ENCODE measurements at places on chromosomes 3 and 15.

DNA sequence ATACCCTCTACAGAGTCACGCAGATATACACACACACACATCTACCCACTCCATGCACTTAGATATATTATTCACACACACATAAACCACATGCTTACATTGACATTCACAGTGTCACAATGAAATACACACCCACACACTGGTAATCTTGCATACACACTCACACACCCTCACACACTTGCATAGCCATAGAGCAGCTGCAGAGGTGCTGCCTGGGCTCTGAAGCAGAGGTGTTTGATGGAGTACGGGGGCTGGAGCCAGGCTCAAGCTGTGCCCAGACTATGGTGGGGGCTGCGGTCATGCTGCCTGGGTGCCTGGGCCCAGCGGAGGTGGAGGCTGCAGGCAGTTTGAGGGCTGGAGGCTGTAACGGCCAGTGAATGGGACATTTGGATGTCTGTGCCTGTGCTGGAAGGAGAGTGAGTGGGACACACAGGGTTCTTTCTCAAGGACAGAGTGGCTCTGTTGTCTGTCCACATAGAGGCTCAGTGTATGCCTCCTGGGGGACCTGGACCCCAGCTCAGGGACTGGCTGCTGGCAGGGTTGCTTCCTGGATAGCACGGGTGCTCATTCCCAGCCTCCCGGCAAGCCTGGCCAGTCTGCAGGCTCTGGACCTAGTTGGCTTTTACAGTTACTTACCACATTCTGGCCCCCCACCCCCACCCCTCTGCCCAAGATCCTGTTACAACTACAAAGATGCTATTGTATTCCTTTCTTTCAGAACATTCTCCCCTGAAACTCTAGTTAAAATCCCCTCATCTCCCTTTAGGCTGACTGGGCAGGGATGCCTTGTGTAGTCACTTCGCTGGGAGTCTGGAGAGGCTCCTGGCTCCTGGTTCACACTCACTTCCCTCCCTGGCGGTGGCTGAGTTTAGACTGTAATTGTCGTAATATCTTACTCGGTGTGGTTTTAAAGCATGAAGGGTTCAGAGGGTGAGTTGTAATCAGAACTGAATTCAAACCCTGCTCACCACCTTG lies 12.5 kb downstream of the GASK1A start:
- no peak for DNase-seq

- no peak for DNase-seq
Measured at GRCh38 chr3:127774647-127775046, 47.7 kb downstream of the MGLL start.

- DNase-seq, result no peak
Measured at GRCh38 chr3:124787476-124788195, 57.4 kb downstream of the UMPS start.

DNA sequence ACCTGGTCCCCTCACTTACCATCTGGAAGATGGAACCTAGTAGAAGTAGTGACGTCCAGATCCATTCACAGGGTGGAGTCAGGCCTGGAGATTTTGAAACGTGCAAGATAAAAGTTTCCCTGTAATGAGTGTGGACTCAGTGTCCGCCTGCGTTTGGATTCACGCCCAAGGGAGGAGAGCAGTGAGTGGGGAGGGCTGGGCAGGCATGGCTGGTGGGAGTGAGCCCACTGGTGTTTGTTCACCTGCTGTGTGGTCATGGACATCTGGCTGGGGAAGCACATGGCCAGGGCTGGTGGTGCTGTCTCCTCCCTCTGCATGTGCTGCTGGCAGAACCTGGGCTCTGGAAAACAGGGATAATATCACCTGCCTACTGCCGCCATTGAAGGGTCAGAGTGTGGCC lies 37.0 kb downstream of the RLBP1 start:
- DNase-seq, result no peak

- no peak for DNase-seq
Measured at GRCh38 chr3:45055411-45056143, 29.5 kb downstream of the CLEC3B start.

- DNase-seq, result no peak
Measured at GRCh38 chr3:53693451-53693850, 152.8 kb downstream of the CHDH start.

GRCh38 chr15:55588070-55588814 lies at the start of gene PYGO1:
PYGO1 (minus strand) TSS chr15:55588345; CDS start chr15:55587883, 462 bp downstream.
- no peak for DNase-seq

DNA sequence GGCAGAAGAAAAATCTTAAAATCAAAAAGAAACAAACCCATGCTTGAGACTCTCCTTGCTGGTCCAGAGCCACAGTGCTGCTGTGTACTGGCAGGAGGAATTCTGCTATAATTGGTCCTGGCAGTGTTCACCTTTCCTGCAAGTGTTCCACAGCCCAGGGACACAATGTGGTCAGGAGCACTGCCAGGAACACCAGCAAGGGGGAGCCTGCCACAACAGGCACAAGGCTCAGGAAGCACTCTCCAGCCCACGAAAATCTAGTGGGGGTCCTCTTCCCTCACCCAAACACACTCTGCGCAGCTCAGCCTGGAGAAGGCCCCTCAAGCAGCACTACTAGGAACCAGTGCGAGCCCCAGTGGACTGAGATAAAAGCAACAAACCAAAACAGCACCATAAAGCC lies 92.9 kb downstream of the UBE3A start:
- DNase-seq, result no peak

- DNase-seq, result no peak
Measured at GRCh38 chr3:45895686-45896468, 9.5 kb downstream of the CCR9 start.

Measured in NCI-H524 treated with DMSO at 0.1 percent for 48 hours (cell line).